ENCODE measurements at places on chromosomes 12 and 14.

DNA sequence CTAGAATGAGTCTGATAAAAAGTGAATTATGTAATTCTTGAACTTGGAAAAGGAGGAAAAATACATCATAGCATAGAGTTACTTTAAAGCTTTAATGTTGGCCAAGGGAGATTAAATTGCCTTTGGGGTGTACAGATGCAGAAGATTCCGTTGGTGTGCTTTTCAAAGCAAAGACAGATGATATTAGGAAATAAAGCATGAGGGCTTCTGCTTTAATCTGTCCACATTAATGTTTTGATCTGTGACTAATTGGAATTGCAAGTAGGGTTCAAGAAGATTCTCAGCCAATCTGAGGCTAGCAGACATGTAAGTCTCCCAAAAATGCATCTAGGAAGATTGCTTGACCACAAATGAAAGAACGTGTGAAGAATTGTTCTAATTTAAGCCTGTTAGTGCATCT is 35.2 kb downstream of the LGR5 start:
- no peak for DNase-seq

DNA sequence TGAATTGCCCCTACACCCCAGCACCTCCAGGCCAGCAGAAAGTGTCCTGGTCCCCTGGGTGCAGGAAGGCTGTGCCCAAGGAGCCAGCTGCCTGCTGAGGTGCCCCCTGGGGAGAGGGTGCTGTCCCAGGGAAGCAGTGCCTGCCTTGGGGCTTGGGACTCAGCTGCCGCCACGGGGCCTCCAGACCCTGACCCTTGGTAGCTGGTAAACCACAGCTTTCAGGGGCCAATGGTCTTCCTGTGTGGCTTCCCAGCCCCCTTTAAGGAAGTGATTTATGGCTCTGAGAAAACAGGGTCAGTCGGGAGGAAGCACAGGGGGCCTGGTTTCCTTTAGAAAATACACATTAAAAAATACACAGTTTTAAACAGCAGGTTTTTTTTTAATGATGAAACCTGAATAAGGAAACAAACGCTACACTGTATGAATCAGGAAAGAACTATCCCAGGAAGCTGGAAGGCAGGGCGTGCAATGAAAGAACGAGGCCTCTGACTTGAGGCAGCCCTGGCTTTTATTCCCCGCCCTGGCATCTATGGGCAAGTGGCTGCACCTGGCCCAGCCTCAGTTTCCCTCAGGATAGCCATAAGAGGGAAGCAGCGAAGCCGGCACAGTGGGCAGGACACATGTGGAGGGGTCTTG is 40.6 kb upstream of the EML1 start:
- peak; percentile 56 for DNase-seq

DNA sequence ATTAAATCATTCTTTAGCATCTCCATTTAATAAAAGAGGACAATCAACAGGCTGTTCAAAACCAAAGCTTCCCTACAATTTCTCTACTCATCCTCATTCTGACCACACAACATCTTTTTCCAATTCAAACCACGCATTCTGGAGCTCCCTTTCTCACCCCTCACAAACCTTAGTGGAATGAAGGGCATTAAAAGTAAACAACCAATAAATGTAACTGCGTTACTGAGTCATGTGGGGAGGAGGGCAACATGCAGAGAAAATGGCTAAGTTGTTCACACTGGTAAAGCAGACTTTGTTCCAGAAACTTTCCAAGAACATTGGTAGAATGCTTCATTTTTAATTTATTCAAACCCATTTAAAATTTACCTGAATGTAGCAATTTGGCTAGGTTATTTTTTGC is 19.6 kb downstream of the SOX5 start:
- DNase-seq = no peak

DNA sequence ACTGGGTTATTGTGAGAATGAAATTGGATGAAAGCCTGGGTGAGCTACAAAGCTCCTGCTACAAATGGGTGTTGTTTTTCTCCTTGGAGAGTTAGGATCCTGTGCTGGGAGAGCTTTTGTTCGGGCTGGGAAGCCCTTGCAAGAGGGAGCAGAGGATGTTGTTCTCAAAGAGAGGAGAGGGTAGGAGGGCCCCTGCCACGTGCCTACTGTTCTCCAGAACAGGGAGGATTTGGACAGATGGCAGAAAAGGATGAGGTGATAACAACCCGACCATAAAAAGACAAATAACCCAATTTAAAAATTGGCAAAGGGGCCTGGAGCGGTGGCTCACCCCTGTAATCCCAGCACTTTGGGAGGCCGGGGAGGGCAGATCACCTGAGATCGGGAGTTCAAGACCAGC is 68.8 kb downstream of the GALNT16 start:
- no peak for DNase-seq

DNA sequence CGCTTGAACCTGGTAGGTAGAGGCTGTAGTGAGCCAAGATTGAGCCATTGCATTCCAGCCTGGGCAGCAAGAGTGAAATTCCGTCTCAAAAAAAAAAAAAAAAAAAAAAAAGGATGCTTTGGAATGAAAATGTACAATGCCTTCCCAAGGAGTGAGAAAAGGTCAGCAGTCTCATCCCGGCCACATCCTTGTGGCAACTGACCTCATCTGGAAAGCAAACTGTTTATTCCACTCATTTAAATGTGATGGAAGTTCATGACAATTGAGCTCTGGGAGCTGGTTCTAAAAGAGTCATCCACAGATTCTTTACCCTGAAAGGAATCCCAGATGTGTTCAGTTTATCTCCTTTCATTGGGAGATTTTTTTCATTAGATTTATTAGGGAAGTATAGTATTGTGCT is 19.4 kb upstream of the LIMA1 start:
- DNase-seq = peak; percentile 84
